ENCODE measurements at places on chromosomes 16 and 17. TPM values are rescaled to one million over a fixed set of nuclear protein-coding genes. Genes with fewer than 3 reads are reported as not detected.

DNA sequence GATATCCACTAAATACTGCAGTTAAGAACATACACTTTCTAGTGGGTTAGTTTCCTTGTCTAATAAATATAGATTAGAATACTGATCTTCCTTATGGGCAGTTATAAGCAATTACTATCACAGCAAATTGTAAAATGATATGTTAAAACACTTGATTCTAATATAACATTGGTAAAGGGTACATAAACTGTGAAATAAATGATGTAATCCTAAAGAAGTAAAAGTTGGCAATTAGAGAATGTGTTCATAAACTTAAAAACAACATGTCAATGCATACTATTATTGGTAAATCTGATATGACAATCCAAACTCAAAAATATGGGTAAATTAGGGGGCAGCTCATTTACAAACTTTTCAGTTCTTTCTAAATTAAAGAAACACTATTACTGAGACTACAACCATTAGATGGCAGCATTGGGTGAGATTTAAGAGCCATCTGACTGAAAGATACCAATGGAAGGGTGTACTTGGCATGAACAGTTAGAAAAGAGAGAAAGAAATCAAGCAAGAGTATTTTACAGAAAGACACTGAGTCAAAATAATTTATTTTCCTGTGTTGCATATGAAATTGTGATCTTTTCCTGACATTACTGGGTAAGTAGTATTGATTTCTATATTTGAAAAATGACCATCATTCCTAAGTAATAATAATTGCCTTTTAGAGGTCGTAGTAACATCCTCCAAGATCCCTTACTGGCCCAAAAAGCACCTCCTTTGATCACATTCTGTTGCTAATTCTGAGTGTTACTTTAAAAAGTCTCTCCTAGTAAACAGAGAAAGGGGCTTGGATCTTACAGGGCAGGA lies 119.6 kb downstream of the SPAG9 start:
- peak; percentile 32 for DNase-seq

DNA sequence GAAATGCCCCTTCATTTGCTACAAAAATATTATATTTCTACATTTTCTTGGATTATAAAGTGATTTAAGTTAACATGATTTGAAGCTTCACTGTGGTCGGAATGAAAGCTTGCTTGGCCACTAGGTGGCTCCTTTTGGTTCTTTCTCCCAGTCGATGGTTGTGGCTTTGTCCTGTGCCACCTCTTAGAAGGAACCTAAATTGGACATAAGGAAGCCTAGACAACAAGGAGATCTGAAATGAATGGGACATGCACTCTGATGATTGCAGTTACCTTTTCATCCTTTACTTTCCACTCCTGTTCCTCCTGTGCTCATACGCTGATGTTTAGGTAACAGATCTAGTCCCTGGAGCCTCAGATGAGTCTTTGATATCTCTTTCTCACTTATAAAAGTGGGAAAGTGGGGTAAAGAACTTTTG lies 39.2 kb downstream of the FTO start:
- no peak for DNase-seq

- DNase-seq = peak; percentile 30
Observed at GRCh38 chr17:57662644-57663308, 82.3 kb downstream of the CCDC182 start.

DNA sequence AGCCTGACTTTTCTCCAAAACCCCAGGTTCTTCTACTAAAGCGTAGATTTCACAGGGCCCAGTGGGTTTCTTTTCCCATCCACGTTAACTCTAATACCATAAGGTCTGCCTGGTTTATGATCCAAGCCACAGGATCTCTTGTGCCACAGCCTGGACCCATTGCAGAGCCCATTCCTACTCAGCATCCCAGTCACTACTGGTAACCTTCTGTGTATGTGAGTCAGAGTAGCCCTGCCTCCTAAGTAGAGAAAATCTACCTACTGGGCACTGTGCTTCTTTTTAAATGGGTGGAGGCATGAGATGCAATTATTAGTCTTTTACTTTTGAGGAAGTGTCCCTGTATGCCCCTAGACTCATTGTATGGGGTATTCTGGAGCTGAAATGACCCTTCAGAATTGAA lies 13.5 kb downstream of the CCL11 start:
- no peak for DNase-seq

DNA sequence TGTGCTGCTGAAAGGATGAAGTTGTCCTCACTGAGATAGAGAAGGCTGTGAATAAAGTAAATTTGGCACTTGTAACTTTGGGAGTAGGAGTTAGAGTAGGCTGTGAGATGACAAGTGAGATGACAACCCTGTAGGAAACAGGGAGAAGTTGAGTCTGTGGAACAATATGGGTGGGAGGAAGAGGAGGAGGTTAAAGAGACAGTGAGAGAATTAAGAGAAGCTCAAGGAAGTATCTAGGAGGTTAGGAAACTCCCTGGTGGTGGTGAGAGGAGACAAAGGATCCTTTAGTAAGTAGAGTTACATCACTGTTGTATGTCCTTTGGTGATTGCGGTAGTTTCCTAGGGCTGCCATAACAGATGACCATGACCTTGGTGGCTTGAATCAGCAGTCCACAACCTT lies 10.7 kb upstream of the HSD17B2 start:
- no peak for DNase-seq

DNA sequence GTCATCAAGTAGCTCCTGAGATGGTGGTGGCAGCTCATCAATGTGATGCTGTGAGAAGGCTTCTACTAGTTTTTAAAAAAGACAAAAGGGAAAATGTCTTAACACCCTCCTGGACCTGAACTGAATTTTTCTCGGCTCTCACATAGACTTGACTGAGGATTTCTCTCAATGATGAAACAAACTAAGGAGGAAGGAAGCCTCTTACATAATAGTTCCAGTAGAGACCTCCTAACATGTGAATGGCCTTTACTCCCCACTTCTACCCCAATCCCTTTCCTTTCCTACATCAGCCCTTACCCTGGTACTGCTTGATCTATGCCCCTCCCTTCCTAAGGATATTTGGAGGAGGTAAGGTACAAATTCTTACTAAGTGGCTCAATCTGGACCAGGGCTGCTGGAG lies 54.8 kb upstream of the MTMR4 start:
- DNase-seq = no peak

DNA sequence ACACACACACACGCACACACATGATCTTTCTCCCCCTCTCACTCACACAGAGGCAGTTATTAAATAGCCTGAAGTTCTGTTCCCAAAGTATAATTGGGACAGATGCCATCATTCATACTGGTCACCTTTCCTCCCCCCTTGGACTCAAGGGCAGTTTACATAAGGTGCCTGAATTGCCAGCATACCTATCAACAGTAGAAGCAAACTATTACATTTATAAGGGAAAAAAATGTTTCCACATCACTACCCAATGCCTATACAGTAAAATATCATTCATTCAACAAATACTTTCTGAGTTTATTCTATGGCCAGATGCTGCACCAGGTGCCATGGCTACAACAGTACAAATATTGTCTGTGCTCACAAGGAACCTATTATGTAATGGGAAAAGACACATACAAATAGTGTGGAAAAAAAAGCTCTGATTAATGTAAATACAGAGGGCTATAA lies 6.3 kb downstream of the CNTD1 start:
- no peak for DNase-seq

- no peak for DNase-seq
Observed at GRCh38 chr17:19411631-19412030, 599 bp downstream of the RNF112 start.

GRCh38 chr17:70028397-70028796 lies 46.6 kb upstream of the KCNJ16 start:
- DNase-seq = no peak

DNA sequence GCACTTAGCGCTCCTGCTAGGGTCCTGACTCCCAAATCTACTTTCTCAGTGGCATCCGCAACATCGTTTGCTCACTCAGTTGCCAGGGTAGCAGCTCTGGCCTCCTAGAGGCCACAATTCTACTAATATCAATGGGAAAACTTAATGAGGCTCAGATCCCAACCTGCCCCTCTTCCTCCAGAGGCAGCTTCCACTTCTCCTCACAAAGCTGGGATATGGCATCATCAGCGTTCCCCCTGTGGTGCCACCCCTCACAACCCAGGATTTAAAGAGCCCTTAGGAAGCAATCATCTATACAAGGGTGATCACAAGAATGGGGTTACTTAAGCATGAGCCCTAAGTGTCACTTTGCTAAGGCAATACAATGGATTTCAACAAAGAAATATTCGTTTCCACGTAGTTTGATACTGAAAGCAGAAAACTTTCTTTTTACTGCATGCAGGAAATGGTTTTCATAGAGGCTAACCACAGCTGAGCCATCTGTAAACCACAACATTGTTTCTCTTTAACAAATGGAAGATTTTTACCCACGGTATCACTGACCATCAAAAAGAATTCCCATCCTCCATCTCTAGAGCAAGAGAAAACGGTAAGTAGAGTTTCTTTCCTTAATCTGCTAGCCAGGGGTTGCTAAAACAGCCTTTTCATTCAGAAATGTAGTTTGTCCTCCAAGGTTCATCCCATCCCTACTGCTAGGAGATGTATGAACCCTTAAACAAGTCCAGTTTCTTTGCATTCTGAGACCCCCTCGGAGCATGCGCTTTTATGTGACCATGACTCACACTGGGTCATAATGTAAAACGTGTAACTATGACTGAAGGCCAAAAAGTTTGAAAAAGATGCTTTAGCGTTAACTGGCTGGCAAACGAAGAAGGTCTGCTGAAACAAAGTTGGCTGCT lies 68.3 kb upstream of the BCAR1 start:
- DNase-seq = no peak

GRCh38 chr17:82494236-82495055 lies 25.1 kb upstream of the FOXK2 start:
- DNase-seq = peak; percentile 79

DNA sequence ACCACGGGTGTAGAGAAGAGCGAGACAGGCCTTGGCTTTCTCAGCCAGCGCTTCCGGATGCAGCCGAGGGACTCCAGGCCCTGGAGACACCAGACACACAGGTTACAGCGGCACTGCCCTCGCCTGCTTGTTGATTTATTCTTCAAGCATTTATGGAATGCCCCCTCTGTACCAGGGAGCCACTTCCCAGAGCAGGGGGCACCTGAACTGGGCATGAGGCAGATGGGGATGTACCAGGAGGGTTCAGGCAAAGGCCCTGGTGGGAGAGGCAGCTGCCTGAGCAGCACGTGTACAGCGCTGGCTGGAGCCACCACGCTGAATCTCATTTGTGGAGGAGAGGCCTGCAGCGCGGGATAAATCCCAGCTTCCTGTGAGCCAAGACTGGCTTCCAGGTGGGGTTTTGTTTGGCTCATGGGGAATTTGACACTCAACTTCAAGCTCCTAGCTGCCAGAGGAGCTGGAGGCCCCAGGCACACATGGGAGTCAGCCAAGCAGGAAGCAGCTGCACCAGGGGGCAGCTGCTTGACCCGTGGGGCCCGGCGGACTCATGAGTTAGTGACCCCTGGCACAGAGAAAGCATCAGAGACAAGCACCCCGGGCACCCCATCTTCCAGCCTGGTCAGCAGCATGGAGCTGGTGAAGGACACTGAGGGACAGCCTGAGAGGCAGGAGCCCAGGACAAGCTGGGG lies 59.7 kb downstream of the IL21R start:
- no peak for DNase-seq

- DNase-seq = no peak
Observed at GRCh38 chr16:54690306-54690705, 240.4 kb upstream of the IRX5 start.

- DNase-seq = no peak
Observed at GRCh38 chr17:67035131-67036083, 8.9 kb upstream of the CACNG1 start.

DNA sequence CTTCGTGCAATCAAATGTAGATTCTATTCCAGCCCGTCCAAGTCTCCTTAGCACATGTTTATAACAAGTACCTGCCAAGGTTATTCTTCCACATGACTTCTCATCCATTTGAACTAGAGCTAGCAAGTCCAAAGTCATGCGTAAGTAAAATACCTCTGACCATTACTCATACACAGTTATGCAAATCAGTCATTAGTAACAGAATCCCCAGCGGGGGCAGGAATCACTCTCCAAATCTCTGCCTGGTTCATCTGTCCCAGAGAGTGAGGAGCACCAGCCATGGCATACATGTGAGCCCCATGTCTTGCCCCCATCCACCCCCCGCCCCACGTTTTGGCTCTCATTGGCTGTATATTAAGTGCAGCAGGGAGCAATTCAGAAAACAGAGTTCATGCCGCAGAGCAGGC lies 27.7 kb downstream of the SRL start:
- DNase-seq = no peak

DNA sequence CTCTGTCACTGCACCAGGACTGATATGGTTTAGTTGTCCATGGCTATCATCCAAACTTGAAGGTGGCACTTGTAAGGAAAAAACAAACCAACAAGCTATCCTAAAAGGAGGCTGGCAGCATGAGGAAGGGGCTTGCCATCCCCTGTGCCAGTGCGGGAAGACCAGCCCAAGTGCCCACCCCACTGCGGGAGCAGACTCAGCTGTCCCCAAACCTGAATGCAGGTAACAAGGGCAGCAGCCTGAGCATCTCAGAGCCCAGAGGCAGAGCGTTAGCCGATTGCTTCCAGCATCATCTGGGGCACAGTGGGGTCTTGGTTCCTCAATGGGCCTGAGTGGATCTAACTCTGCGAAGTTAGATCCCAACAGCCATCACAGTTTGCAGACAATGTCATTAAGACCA lies 29.2 kb upstream of the C16orf78 start:
- no peak for DNase-seq

GRCh38 chr16:2799859-2800226 lies 1.6 kb downstream of the PRSS41 start:
- no peak for DNase-seq

- DNase-seq = no peak
Observed at GRCh38 chr17:17021194-17021863, 20.9 kb upstream of the MPRIP start.

- no peak for DNase-seq
Observed at GRCh38 chr17:73856556-73856955, 212.3 kb upstream of the SDK2 start.

DNA sequence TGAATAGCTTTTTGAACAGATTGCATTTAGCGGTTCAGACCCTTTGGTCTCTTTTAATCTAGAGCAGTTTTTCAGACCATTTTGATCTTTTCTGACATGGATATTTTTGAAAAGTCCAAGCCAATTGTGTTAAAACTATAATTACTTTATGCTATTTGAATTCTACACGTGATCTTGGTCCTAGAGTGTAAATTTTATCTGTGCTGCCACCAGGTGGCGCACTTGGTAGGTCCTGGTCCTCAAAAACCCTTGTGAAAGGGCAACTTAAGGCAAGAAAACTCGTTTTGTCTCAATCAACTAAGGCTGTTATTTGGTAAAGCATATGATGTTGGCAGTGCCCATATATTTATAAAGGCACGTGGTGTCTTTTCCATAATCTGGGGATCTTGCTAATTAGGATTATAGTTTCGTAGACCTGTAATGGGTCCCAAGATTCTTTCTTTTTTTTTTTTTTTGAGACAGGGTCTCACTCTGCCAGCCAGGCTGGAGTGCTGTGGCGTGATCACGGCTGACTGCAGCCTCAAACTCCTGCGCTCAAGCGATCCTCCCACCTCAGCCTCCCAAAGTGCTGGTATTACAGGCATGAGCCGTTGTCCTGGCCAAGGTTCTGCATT lies 43.9 kb upstream of the TEX2 start:
- DNase-seq = peak; percentile 56

Gene CACNG3
- not detected for total RNA-seq

Gene TPPP3
- not detected for total RNA-seq

Gene CA10
- not detected for total RNA-seq

Gene AGRP
- not detected for total RNA-seq

Gene UBFD1
- 59.5 TPM for total RNA-seq

Gene NF1
- total RNA-seq = 15.5 TPM

Gene MYH8
- total RNA-seq = not detected

Gene ZNF232
- total RNA-seq = 3.6 TPM

Data from CD4-positive, alpha-beta T cell (primary cell).